Cardiac fibroblast (primary cell): ENCODE measurements at places on chromosomes 3 and 15.

DNA sequence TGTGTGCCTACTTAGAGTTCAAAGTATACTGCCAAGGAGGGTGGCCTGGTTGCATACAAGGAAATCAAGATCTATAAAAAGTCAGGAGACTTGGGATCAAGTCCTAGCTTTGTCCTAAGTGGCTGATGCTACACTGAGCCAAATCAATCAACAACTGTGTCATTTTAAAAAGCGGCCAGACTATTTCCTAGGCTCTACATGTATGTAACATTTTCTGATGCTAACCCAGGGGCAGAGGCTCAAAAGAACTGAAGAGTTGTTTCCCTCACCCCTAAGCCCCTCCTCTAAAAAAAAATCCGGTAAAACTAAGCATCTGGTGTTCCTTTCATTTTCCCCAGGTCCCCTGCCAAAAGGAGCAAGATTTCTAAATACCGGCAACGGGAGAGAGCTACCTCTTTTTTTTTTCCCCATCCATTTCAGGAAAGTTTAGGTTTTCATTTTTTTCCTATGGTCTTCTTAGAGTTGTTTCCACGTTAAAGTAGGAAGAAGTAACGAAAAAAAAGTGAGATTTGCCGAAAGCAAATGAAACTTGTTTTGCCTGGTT, 18.8 kb upstream of the CHD2 start:
- DNase-seq: no peak

DNA sequence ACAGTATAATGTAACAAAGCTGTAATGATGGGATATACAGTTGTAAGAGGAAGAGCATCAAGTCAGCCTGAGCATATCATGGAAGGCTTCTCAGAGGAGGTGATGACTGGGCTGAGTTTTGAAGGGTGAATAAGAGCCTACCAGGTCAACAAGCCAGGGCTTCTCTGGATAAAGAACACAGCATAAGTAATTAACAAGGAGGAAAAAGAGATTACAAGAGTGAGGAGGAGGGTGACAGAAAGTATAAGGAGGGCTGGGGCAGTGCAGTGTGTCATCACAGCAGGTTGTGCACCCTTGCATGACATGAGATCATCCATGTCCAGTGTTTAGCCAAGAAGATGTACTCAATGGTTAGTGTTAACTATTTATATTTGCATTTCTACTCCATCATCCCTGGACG, 16.9 kb upstream of the SPATA12 start:
- no peak for DNase-seq

GRCh38 chr15:36691579-36692357, 112.3 kb downstream of the CDIN1 start:
- DNase-seq: no peak

- no peak for DNase-seq
Observed at GRCh38 chr3:13703071-13703470, 154.1 kb downstream of the FBLN2 start.

DNA sequence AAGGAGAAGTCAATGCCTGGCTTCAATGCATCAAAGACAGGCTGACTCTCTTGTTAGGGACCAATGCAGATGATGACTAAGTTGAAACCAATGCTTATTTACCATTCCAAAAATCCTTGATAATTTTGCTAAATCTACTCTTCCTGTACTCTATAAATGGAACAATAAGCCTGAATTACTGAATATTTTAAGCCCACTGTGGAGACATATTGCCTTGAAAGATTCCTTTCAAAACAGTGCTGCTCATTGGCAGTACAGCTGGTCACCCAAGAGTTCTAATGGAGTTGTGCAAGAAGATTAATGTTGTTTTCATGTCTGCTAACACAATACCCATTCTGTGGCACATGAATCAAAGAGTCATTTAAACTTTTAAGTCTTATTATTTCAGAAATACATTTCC, 181.0 kb upstream of the CBLB start:
- peak; percentile 11 for DNase-seq

GRCh38 chr3:168693870-168694269, 598.1 kb upstream of the GOLIM4 start:
- no peak for DNase-seq

DNA sequence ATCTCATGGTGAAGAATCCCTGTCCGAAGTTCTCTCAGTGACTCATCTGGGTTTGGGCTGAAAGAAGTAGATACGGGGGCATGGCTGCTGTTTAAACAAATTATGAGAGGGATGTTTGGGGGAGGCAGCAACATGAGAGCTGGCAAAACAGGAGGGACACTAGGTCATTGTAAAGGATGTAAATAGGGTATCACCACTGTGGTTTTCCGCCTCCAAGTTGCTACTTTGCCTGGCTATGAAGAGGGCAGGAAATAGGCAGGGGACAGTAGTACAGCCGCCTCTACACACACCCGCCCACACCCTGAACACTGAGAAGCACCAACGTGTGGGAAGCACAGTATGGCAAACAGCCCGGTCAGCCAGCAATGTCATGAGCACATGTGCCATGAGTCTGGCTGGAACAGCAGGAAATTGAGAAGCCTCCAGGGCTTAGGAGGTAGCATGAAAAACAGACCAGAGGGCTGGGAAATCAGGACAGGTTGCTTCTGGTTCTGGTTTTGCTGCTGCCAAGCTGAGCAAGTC, 17.1 kb downstream of the HEXA start:
- peak; percentile 84 for DNase-seq

DNA sequence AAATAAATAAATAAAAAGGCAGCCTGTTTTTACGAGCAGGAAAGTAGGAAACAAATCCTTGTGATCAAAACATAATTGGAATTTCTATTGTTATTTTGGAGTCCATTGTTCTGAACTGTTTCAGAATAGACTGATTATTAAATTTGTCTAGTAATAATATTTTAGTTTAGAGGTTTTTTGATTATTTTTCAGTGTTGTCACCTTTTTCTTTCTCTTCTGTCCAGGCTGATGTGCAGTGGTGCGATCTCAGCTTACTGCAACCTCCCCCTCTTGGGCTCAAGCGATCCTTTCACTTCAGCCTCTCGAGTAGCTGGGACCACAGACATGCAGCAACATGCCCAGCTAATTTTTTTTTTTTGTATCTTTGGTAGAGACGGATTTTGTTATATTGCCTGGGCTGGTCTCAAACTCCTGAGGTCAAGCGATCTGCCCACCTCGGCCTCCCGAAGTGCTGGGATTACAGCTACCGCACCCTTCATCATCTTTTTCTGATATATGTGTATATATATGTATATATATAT, 38.0 kb downstream of the KAT2B start:
- DNase-seq: no peak

DNA sequence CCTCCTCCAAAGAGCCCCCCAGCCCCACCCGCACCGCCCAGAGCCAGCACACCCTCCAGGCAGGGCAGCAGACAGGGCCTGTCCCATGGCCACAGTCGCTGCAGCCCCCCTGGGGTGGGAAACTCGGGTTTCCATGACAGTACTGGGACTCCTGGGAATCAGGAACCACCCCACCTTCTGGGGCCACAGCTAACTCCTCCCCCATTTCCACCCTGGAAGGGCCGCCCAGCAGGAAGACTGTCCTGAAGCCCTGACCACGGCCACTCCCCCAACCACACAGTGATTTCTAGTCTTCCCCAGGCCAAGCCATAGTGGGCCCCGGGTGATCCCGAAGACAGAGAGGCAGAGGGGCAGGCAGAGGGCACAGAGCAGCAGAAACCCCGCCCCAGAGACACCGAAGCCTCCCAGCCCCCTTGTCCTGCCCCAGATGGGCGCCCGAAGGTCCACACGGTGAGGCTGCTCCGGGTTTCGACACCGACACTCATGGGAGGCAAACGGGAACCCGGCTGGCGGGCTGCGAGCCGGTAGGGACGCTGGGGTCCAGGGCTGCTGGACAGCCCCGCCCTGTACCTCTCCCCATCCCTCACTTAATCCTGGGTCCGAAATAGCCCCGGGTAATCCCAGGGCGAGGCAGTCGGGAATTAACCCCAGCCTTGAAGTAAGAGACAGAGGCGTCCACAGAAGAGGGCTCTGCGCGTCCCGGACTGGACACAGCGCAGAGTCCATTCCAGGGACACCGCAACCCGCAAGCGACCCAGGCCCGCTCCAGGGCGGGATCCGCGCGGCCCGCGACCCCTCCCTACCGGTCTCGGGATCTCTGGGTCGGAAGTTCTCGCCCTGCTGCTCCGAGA, 138.4 kb downstream of the NUP210 start:
- no peak for DNase-seq

DNA sequence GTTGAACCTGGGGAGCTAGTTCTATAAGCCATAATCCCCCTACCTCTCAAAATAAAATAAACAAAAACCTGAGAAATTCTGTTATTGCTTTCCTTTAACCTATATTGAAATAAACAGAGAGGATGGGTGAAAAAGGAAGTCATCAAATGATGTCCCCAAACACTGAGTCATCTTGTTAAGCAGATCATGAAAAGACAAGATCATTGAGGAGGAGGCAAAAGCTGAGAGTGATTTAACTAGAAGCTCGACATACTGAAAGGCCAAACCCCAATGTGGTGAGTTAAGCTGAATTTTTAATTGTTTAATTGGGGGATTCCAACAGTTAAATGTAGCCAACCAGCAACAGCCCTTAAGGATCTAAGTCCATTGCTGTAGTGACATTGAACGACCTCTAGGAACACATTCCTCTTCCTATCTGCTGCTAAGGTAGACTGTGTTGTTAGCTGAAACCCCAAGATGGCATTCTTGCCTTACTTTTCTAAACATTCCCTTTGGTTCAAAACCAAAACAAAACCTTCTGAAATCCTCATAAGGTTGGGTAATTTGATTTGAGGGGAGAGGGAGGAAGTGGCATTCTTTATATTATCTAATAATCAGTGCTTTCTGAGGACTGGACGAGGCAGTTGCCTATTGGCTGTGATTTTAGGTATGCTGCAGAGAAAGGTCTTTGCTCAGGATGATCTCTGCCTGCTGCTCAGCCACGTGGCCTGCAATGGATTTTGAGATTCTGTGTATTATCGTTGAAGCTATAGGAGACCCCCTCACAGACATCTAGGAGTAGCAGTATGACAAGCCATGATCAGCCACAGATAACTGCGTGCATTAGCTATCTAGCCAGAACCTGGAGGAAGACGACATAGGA, 62.7 kb upstream of the BNIP2 start:
- DNase-seq: peak; percentile 3

DNA sequence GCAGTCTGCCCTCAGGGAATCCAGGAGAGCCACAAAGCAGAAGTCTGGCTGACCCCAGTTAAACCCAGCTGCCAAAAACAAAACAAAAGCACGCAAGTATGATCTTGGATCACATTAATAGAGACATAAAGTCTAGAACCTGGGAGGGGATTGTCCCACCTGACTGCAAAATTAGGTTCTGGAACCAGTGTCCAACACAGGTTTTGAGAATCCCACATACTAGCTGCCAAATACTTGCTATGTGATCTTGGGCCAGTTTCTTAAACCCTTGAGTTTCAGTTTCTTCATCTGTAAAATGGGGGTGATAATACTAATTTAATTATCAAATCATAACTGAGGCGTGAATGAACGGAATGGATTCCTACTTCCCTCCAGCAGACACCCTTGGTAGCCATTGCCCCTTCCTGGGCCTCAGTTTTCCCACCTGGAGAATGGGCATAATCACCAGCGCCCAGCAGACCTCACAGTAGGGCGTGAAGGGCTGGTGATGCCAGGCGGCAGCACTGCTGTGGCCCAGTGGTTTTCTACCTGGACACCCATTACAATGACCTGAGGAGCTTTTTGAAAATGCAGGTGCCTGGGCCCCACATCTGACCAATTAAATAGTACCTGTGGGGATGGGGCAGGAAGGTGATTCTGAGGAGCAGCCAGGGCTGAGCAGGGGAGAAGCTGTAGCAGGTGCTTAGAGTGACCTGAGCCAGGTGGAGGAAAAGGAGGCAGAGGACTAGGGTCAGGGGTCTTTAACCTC, 32.2 kb downstream of the GRIP2 start:
- DNase-seq: no peak

DNA sequence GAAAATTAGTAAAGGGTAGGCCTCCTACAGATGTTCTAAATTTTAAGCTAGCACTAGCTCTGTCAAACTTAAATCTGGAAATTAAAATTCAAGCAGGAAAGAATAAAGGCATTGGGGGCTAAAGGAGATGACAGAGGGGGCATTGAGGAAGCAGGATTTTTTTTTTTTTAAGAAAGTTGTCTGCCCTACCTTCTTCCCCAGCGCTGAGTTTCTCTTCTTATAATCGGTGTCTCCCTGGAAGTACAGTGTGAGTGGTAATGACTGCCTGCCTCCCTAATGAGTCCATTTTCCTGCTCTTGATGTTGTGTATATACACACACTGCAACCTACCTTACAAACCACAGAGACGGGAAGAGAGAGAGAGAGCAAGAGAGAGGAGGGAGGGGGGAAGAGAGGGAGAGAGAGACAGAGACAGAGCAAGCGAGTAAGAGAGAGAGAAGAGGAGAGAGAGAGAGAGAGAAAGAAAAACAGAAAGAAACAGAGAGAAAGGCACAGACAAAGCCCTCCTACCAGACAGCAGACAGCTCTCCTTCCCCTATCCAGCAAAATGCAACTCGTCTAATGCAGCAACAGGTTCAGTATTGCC, 47.0 kb downstream of the ZBTB20 start:
- peak; percentile 81 for DNase-seq

DNA sequence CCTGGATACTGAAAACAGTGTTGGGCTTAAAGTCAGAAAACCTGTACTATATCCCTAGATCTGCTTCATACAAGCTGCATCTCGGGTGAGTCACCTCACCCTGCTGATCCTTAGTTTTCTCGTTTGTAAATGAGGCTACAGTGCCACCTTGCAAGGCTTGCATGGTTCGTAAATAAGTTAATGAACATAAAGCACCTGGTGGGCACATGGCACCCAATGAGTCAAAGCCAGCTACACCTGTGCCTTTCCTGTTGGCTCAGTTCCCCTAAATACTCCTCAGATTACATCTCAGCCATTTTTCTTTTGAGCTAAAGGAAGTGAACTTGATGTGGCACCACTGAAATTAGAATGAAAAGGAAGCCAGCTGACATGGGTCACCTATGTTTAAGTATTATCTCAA, 26.5 kb downstream of the RTP1 start:
- no peak for DNase-seq

DNA sequence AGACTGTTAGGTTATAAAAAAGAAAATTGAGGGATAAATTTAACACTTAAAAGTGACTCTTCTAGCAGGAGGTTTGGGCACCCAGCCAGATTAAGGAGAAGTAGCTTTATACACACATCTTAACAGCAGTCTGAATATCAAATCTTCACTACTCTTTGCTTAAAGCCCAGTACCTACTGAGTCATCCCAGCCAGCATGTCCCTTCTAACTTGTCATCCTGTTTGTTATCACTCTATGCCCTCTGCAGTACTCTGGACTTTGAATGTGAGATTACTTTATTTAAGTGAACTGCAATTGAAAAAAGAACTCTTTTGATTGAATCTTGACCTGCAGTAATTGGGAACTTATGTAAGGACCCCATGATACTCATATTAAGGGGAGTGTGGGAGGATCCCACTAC, 77.6 kb downstream of the FHIT start:
- DNase-seq: no peak

- DNase-seq: no peak
Observed at GRCh38 chr15:61794881-61795280, 265.4 kb downstream of the VPS13C start.

DNA sequence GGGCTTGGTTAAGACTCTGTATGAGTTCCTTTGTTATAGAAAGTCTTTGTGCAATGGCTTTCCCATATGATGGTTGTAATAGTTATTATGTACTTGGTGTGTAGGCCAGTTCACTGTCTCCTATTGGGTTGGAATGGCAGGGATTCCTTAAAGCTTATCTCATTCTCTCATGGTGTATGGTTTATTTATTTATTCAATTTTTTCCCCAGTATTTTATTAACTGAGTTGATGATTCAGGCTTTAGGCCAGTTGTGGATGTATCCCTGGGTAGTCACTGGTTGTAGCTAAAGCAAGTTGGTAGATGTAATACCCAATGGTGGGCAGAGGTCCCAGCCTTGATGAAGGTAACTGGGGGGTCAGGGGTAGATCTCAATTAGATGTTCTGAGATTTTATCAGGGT, 349.4 kb downstream of the DOCK3 start:
- no peak for DNase-seq

GRCh38 chr3:27105904-27106303, 263.3 kb downstream of the NEK10 start:
- no peak for DNase-seq
